ENCODE measurements at places on chromosomes 11 and 22.

GRCh38 chr22:37001826-37002225 is 17.4 kb downstream of the TST start:
- no peak for DNase-seq

GRCh38 chr22:26570115-26570514 is 19.8 kb downstream of the TPST2 start:
- no peak for DNase-seq

- no peak for DNase-seq
These were observed 359.5 kb downstream of the TMEM135 start for GRCh38 chr11:87397011-87397865.

GRCh38 chr11:92225568-92226330 is 1.1 kb downstream of the FAT3 start:
- DNase-seq: no peak

- no peak for DNase-seq
These were observed 13.2 kb upstream of the TSKU start for GRCh38 chr11:76769645-76770586.

GRCh38 chr11:114257621-114258558 is 38.3 kb upstream of the NNMT start:
- DNase-seq: no peak

DNA sequence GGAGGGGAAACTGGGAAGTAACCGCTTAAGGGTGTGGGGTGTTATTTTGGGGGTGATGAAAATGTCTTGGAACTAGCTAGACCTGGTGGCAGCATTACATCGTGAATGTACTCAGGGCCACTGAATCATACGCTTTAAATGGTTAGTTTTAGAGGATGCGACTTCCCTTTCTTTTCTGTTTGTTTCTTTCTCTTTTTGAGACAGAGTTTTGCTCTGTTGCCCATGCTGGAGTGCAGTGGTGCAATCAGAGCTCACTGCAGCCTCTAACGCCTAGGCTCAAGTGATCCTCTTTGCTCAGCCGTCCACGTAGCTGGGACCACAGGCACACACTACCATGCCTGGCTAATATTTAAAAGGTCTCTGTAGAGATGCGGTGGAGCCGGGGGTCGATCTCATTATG is 5.6 kb upstream of the MIAT start:
- DNase-seq: no peak

GRCh38 chr11:65502555-65503367 is 3.9 kb downstream of the MALAT1 start:
- peak; percentile 41 for DNase-seq

DNA sequence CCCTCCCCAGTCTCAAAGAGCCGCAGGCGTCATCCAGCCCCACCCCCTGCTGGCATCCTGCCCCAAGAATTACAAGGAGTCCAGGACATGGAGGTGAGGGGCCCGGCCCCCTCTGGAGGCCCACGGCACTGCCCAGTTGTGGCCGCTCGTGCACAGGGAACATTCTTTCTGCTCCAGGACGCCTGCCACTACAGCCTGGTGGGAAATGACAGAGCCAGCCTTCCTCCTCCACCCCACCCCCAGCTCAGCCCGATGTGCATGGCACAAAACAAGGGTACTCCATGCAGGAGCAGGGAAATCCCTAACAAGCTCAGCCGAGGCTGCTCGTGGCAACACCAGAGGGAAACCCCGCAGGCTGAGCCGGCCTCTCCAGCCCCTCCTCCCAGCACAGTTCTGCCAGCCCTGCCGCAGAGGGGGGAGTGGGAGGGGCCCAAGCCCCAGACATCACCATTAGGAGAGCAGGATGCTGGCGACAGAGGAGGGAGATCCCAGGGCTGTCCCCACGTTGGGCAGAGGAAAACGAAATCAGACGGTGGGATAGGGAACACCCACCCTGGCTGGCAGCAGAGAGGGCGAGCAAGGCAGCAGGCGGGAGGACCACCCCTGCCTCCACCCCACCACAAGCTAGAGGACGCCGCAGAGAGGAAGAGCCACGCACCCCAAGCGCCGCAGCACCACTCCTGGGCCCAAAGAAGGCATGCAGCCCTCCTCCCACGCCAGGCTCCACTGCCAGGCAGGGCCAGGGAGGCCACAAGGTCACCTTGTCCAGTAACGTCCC is 10.0 kb downstream of the IGSF9B start:
- DNase-seq: no peak

GRCh38 chr11:131895865-131896264 is 525.5 kb downstream of the NTM start:
- no peak for DNase-seq

- DNase-seq: no peak
These were observed 39.9 kb downstream of the BMAL1 start for GRCh38 chr11:13317293-13318080.

- DNase-seq: no peak
These were observed 4.4 kb downstream of the POLR2L start for GRCh38 chr11:837990-838307.

DNA sequence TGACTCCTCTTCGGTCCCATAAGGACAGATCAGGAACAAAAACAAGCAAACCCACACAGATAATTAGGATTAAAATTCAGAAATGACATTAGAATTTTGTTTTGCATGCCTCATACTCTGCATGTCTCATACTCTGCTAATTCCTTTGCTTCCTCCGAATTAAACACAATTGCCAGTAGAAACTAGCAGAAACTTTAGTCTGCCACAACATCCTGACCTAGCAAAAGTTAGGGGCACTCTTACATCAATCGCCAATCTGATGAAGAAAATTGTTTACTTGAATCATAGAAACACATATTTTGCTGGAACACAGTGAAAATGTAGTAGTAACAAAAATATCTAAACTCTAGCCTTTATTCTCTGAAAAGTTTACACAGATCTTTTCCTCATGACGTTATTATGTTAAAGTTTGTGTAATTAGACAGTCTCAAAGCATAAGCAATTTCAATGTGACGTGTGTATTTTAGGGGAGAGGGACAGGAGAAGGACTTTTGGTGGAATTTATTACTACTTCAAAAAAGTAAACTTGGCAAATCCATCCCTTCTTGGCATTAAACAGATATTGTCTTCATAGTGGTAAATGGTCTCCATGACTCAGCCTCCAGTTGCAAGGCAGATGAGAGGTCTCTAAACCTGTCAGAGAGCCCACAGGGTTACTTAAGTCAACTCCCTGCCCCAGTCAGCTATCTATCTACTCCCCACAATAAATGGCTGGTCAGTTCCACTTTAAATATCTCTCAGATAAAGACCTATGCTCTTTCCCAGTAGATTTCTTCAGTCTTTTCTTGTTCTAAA is 249.8 kb upstream of the UBASH3B start:
- DNase-seq: no peak

GRCh38 chr22:46102752-46103151 is 47.6 kb upstream of the PPARA start:
- no peak for DNase-seq

DNA sequence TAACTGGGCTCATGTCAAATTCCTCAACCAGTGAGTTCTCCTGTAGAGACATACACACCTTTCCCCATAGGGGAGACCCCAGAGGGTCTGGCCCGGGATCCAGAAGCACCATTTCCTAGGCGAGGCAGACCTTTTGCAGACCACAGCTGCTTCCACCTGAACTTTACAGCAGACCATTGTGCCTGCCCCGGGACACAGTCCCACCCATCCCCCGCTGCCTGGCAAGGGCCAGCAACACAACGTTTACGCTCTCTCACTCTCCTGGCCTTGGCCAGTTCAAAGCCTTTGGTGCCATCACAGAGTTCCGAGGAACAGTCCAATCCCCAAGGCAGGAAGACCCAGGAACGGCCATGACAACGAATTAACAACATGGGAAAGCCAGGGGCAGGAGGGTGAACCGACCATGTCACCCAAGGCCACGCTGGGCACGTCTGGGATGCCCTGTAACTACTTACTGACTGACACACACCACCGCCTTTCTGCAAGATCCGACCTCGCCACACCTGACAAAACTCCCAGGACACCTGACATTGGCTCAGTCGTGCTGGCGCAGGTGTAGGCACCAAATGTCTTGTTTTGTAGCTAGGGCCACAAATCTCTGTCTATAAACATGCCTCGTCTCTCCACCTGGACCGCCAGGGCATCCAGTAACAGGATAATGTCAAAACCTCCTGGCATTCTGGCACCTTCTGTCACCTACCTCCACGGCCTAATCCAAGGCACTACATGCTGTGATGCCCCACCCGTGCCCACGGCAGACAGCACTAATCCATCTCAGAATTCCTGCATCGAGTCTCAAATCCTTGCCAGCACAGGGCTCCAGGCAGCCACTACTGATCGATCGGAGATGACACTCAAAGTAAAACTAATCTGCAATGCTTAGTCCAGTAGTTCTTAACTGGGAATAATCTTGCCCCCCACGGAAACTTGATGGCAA is 51.3 kb downstream of the MYH9 start:
- no peak for DNase-seq

DNA sequence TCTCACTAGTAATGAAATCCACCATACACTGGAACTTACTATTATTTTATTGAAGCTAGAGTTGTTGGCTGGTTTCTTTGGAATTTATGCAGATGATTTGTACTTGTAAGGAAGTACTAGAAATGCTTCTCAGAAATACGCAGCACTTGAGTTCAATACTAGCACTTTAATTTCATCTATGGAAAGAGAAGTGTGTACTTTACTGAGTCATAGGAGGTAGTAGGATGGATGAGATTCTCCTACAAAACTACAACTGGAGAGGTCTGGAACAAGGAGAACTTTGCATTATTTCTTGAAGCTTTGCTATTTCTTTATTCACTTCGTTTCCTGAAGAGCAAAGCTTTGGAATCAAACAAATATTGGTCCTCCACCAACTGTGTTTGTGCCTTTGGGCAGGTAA is 44.1 kb upstream of the CCDC90B start:
- DNase-seq: no peak

DNA sequence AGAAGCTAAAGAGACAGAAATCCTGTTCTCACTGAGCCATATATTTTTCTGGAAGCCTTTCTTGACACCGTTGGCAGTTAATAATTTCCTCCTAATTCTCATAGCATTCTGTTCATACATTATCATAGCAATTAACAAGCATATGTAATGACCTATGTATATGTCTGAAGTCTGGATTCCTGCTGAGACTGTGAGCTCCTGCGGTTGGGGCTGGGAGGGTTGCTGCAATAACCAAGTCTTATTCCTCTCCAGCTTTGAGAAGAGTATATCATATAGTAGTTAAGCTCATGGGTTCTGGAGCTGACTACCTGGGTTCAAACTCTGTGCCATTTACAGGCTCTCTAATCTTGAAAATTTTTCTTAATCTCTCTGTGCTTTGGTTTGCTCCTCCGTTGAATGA is 175.2 kb downstream of the MAML2 start:
- DNase-seq: no peak

DNA sequence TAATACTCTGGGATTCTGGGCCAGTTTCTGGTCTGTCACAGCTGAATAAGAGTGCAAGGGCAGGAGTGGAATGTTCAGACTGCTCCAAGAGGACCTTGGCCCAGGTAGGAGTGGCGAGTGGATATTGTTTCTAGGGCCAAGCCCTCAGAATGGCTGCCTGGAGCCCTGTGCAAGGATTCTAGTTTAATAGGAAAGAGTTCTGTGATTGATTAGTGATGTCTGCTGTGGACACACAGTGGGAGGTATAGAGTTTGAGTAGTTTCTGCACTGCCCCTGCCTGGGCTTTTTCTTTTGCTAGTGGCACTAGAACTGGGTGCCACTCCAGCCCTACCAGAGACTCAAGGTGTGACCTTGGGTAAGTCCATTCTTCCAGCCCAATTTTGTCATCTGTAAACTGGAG is 9.7 kb upstream of the MPPED1 start:
- DNase-seq: no peak

- no peak for DNase-seq
These were observed 35.5 kb downstream of the POLR3H start for GRCh38 chr22:41508770-41509170.

- no peak for DNase-seq
These were observed 160.8 kb downstream of the CRYBB2 start for GRCh38 chr22:25380122-25380747.

- DNase-seq: no peak
These were observed 86.6 kb downstream of the EHF start for GRCh38 chr11:34707462-34707840.

DNA sequence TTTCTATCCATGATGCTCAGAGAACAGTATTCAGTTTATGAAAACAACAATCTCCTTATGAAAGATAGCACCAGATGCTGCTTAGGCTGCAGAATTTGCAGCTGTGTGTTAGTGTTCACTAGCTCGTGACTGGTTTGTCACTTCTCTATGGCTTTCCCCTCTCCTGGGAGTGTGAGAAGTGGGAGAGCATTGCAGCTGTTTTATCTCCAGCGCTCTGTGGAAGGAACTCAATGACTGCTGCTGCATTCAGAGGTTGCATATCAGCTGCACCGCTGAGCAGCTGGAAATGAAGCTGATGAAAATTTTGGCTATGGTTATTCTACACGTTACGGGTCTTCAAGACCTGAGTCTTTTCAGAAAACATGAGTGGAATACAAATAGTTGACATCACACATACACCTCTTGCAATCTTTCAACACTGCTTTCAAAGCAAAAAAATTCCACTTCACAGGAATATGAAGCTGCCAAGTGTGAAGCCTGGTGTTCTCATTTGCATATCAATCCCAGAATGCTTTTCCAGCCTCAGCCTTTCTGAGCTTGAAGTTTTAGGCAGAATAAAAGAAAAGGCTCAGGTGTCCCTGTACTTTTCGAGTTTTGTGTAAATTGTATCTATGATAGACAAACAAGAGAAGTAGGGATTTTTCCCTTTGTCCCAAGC is 149.3 kb upstream of the DDI1 start:
- no peak for DNase-seq

DNA sequence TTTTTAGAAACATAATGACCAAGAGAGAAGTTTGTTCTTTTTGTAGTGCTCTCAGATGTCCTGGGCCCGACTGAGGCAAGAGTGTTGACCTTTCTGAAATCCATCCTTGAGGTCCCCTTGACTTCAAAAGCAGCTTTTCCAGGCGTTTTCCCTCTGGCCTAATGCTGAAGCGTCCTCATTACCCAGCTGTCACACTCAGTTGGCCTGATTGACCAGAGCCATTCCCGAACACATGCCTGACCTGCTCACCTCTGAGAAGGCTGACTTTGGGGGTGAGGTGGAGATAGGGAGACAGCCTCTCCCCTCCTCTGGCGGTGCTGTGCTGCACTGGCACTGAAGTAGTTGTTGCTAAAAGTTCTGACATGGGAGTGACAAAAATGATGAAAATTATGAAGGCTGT is 66.9 kb downstream of the ALX4 start:
- DNase-seq: no peak

DNA sequence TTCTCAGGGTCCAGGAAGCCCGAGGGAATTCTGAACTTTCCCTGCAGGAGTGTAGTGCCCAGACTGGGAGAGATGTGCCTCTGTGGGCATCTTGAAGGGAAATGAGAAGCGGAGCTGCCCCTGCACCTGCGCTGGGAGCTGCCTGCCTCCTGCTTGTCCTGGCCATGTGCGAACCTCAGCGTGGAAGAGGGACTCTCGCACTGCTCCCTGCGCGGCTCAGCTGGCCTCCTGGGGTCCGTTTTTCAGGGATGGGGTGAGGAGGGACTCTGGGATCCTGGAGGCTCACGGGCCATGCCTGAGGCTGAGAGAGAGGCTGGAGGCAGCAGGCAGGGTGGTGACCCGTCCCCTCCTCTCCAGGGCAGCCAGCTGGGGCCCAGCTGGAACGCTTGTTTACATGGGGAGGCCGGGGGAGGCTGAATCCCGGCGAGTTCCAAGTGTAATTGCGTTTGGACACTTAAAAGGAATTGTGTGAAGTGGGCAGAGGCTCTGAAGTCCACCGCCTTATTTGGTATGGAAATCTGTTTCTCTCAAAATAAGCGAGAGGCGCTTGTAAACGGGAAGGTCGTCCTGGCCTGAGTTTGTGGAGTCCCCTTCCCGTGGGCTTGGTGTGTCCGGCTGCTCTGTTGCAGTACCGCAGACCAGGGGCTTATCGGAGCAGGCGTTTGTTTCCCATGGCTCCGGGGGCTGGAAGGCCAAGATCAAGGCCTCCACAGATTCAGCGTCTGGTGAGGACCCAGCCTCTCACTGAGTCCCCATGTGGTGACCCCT is 1.2 kb upstream of the MRGPRF start:
- no peak for DNase-seq

Measured in HS-5 (cell line).